ENCODE measurements at places on chromosomes 11 and 22.

- no peak for DNase-seq
These were observed 59.3 kb downstream of the TSPAN18 start for GRCh38 chr11:44785856-44786607.

- no peak for DNase-seq
These were observed 7.9 kb downstream of the NNMT start for GRCh38 chr11:114304065-114304464.

DNA sequence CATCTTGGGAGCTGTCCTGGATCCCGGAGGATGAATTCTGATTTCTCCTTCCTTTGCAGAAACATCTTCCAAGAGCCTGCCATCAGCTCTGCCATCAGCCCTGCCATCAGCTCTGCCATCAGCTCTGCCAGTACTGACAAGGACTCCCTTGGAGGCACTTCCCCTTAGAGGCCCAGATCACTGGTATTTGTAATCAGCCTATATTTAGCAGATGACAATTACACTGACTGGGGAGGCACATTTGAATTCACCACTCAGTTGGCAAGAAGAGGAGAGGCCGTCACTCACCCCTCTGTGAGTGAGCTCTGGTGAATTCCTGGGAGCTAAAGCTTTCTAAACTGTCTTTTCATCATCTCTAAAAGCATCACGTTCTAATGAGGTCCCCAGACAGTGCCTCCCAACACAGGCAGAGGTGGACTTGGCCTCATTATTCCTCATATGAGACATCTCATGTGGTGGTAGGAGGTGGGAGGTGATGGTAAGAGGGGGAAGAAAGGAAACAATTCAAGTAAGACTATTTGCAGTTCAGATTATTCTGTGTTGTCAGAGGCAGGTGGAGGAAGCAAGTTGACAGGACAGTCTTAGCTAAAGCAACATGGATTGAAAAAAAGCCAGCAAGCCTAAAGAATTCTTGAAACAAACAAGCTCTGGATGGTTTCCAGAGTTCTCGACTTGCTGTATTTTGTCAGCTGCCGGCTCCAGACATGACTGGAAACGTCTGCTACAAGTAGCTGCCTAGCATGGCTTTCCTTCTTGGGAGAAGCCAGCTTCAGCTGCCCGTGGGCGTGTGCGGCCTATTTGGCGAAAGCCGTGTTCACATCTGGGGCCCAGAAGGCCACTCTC is 771.7 kb downstream of the TBC1D22A start:
- no peak for DNase-seq

DNA sequence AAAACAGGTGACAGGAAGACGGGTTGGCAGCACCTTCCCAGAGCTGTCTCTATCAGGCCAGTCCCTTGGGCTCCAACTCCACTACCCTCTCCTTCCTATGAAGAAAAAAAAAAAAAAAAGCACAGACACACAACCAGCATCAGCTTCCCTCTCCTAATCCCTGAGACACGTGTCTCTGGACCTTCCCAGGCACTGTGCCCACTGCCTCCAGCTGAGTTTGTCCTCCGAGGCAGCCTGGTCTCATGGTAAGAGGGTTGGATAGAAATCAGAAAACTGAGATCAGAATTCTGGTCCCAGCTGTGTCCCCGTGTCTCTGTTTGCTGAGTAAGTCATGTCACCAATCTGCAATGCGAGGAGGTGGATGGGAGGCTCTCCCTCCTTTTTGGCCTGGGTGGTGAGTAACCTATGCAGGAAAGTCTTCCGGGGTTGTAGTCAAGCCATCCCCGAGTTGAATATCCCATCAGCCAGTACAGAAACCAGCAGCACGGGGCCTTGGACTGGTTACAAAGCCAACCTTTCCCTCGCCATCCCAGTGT is 193.7 kb upstream of the TBCEL start:
- no peak for DNase-seq

GRCh38 chr22:35611891-35612576 is 5.1 kb downstream of the MB start:
- no peak for DNase-seq

- no peak for DNase-seq
These were observed 89.2 kb downstream of the FAT3 start for GRCh38 chr11:92313784-92314183.

DNA sequence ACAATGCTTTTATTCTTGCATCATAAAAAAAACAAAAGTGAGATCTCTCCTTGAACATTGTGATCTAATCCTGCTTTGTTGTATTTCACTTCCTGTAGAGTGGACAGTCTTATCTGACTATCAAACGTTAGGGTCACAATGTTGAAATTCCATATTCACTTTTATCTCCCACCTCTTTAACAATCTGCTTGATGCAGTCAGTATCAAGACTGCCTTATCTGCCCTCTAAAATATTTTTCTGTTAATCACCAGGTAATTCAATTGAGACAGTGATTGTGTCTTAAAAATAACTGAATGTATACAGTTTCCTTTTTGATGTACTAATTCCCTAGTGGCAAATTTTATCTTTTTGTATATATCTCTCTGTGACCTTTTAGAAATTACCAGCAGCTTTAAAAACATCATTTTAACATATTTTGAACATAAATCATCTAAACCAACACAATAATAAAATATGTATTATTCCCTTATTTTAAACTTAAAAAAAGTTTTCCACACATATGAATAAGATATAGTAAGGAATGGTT is 143.1 kb upstream of the MPPED2 start:
- no peak for DNase-seq

DNA sequence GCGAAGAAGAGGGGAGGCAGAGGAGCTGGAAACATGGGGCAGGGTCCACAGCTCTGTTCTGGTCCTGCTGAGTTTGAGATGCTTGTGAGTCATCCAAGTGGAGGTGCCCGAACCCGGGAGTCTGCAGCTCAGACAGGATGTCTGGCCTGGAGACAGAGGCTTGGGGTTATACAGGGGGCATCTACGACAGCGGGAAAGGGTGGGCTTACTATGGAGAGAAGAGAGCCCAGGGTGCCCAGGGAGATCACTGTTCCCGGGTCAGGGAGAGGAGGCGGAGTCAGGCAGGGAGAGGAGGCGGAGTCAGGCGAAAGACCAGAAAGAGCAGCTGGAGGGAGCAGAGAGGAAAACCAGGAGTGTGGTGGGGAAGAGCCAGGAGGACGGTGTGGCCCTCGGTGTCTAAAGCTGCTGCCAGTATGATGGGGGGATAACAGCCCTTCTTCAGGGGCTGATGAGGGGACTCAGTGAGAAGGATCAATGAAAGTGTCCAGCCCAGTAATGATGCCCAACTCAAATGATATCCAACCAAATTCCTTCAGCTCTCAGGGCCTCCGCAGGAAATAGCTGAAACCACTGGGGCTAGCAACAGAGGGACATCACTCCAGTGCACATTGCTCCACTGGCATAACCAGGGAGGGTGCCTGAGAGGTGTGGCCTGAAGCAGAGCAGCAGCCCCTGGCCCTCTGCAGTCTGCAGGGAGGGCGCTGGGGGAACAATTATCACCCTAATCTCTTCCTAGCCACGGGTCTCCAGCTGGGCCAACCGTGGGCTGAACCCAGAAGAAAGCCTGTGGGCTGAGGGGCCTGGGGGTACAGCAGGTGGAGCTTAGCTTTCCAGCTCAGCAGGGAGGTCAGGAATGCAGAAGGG is 2.6 kb upstream of the LTBP3 start:
- DNase-seq = no peak

GRCh38 chr11:59957094-59957493 is 6.7 kb upstream of the OOSP4A start:
- DNase-seq = no peak
